Pons (tissue), 1 donor: ENCODE measurements at places on chromosomes 5 and 9.

GRCh38 chr5:177515580-177515979 is 1.2 kb downstream of the DDX41 start:
- no peak for DNase-seq

DNA sequence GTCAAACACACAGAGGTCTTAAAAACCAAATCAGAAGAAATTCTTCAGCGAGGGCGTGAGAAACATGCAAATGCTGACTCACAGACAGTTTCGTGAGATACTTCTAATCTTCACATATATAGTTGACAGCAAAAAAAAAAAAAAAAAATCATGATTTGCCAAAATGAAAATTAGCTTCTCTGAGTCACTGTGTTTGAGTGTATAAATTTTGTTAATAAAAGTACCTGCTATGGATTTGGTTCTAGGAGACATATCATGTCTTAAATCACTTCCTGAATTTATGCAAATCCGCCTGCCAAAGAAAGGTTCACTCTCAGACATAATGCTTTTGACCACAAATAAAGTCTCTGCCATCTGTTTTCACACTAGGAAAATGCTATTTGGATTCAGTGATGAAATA is 114.3 kb downstream of the SLC1A3 start:
- no peak for DNase-seq

DNA sequence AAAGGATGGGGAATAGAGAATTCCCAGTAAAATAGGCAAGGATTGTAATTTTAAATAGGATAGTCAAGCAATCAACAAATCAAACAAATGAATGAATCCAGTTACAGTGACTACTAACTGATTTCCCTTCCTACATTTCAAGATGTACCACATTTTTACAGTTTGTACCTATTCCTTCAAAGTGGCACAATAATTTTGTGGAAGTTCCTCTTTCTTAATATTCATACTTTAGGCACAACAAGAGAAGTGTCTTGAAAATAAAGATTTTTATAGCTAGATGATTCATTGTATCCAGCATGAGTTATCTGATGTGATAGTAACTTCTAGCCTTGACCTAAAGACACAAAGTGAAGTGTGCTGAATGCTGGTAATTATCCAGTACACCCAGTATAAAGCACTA is 122.2 kb upstream of the ACOT12 start:
- no peak for DNase-seq

DNA sequence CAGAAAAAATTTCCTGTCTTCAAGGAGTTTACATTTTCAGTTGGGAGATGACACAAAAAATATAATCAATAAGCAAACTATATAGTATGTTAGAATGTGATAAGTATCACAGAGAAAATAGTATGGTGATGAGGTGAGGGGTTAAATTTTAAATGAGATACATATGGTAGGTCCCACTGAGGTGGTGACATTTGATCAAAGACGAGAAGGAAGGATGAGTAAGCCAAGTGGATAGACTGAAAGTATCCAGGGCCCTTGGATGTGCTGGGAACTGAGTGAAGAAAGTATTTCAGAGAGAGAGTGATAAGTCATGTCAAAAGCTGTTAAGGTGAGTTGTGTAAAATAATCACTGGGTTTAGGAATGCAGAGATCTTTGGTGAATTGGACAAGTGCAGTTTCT is 3.5 kb downstream of the CCDC192 start:
- DNase-seq = no peak

DNA sequence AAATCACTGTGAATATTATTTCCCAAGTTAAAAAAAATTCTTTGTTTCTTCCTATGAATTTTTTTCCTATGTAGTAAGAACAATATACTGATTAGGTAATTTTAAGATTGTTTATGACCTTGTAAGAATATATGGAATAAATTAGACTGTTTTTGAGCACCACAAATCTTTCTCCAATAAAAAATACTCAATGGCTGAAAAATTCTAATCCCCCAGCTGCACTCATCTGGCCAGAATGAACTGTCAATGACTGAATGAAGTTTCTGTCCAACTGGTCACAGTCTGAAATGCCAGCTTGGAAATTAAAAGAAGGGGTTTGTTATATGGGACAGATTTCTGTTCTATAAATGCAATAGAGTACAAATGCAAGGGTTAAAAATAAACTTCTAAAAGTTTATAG is 569.5 kb upstream of the SEMA6A start:
- DNase-seq = no peak
